ENCODE measurements at places on chromosomes 13 and 19.
A peak's percentile ranks its signal among the peaks of the same experiment; 100 is the strongest.

DNA sequence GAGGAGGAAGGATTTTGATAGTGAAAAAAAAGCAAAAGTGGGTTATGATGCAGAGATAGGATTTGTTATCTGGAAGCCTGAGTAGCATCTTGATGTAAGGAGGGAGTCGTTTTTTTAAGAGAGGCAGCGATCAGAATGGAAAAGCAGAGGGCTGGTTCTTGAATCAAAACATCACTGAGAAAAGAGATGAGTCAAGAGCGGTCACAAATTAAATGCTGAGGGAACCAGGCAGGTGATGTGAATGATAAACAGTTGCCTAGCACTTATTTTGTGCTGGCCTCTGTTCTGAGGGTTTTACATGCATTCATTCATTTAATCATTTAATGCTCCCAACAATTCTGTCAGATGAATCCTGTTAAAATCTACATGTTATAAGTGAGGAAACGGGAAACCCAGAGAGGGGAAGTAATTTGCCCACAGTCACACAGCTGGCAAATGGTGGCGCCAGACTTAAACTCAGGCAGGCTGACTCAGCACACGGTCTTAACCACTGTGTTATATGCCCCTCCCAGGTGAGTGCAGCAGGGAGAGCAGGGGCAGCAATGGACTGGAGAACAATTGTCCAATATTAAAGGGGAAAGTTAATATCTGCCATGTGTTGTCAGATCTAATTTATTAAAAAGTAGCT, 21.4 kb downstream of the SIGLECL1 start:
- no peak for DNase-seq

DNA sequence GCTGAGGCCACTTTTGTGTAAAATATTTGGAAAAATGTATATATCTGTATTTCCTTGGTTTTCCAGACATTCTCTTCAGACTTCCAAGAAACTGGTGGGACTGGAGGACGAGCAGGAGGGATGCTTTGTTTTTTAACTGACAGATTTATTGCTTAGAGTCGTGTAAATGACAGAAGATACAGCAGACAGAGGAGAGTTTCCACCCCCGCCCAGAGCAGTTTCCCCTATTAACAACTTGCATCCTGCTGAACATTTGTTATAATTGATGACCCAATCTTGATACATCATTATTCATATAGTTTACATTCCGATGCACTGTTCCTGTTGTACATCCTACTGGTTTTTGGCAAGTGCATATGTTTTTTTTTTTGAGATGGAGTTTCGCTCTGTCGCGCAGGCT, 7.1 kb upstream of the DOCK6 start:
- no peak for DNase-seq

DNA sequence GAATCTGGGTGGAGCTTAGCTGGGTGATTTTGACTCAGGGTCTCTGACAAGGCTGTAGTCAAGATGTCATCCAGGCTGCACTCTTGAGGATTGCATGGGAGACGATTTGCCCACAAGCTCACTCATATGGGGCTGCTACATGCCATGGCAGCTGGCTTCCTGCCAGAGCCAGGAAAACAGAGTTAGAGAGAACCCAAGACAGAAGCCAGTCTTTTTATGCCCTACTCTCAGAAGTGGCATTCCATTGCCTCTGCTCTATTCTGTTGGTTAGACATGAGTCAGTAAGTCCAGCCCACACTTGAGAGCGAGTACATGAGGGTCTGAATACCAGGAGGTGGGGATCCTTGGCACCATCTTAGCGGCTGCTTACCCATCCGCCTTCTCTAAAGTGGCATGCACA, 9.5 kb downstream of the POLR1D start:
- no peak for DNase-seq

- DNase-seq: no peak
These were observed 801 bp downstream of the QTRT1 start for GRCh38 chr19:10701955-10702525.

GRCh38 chr19:4326837-4327251, 11.8 kb downstream of the STAP2 start:
- DNase-seq: peak; percentile 34

Measured in T-cell (primary cell).